ENCODE measurements at places on chromosomes 13 and 19.

DNA sequence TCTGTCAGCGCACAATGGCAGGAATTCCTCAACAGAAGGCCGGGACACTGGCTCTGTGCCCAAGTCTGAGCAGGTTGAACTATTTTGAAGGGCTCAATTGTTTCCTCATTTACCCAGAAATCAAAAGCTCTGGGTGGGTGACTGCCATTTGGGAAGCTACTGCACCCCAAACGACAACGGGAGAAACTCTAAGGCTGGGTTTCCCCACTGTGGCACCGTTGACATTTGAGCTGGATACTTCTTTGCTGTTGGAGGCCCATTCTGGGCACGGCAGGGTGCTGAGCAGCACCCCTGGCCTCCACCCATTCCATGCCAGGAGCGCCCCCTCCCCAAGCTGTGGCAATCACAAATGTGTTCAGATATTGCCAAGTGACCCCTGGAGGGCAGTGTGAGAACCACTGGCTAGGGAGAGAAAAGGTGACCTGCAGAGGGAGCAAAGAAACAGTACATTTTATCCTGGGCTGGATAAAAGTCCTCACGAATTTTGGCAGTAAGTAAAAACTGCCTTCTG, 62.5 kb downstream of the RFX2 start:
- peaks cover 2% of the 10 kb centered on the region for H3K27me3 ChIP-seq
- no peaks in the 10 kb centered on the region for H3K36me3 ChIP-seq
- no peak overlapping the region for H3K27ac ChIP-seq
- no peak overlapping the region for H3K4me3 ChIP-seq
- H3K4me1 ChIP-seq, result peaks cover 12% of the 10 kb centered on the region

DNA sequence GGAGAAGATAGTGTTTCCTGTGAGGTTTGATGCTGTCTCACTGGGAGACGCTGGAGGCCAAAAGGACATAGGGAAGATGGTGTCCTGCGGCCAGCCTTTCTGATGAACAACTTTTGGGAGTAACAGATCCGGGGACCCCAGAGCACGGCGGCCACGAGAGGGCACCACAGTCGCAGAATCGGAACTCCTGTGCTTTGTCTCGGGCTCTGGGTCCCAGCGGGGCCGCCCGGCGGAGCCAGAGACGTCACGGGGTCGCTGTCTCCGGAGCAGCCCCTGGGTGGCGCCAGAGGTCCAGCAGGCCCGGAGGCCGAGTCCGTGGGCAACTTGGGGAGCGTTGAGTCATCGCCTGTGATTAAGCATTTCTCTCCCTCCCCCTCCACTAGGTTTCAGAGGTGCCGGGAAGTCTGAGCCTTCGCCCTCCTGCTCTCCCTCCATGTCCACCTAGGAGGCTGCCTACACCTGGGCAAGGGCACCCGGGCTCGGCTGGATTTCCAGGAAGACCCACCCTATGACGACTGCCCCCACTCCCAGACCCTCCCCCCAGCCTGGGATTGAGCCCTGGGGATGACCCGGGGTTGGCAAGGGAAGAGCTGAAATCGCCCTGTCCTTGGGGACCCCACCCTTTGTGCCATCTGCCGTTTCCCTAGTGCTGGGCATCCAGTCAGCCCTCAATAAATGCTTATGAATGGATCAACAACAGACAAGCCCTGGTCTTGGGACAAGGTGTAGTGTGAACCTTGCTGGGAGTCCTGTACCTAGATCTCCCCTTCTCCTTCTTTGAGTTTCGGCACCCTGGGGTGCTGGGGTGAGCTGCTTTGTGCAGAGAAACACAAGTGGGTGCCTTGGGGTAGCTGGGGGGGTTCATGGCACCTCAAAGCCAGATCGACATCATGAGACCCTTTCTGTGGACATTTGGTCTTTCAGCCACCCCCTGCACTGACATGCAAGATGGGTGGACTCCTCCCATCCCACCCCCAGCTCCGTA, 3.4 kb downstream of the NANOS3 start:
- no peaks in the 10 kb centered on the region for H3K27me3 ChIP-seq
- no peaks in the 10 kb centered on the region for H3K36me3 ChIP-seq
- peaks cover 14% of the 10 kb centered on the region for H3K4me1 ChIP-seq
- peak overlapping the region; percentile 49 for H3K4me3 ChIP-seq
- DNase-seq, result peak; percentile 97

DNA sequence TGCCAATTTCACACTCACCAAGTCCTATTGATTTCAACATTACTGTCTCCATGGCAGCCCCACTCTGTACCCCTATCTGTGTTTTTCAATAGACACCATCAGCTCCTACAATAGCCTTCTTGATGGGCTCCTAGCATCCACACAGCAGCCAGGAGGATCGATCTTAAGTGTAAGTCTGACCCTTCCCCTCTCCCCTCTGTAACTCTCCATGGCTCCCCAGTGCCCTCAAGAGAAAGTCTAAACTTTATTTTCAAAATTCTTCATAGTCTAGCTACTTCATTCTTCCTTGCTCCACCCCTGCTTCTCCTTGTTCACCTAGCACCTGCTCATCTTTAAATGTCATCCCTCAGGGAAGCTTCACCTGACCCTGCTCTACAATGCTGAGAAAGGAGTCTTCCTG, 30.0 kb upstream of the ZNRF4 start:
- no peaks in the 10 kb centered on the region for H3K36me3 ChIP-seq
- no peak for DNase-seq

DNA sequence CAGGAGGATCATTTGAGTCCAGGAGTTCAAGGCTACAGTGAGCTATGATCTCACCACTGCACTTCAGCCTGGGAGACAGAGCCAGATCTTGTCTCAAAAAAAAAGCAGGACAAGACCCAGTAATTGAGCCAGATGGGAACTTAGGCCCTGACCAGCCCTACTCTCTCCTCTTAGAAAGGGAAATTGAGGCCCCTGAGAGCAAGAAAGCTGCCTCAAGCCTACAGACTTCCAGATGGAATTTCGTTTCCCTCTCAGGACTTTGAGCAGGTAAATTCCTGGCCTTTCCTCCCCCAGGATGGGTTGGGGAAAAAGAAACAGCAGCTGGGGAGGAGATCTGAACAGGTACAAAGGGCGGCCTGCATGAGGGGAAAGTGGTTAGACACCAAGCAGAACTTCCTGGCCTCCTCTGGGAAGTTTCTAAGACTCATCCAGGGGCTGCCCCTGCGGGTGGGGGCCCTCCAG, 3.6 kb upstream of the BCL3 start:
- peak overlapping the region; percentile 36 for H3K27ac ChIP-seq
- DNase-seq, result no peak
- H3K36me3 ChIP-seq, result no peaks in the 10 kb centered on the region
- peaks cover 33% of the 10 kb centered on the region for H3K27me3 ChIP-seq
- no peak overlapping the region for H3K4me3 ChIP-seq

GRCh38 chr13:53104136-53104535, 75.5 kb downstream of the OLFM4 start:
- peaks cover 43% of the 10 kb centered on the region for H3K4me1 ChIP-seq
- H3K4me3 ChIP-seq, result peak overlapping the region; percentile 51
- no peak for DNase-seq
- H3K27ac ChIP-seq, result peak overlapping the region; percentile 60
- peaks cover 23% of the 10 kb centered on the region for H3K27me3 ChIP-seq

- H3K4me1 ChIP-seq, result no peaks in the 10 kb centered on the region
- H3K27ac ChIP-seq, result no peak overlapping the region
- peaks cover 19% of the 10 kb centered on the region for H3K27me3 ChIP-seq
Observed at GRCh38 chr19:28823338-28823961, 389.5 kb downstream of the UQCRFS1 start.

GRCh38 chr13:90896002-90896401, 451.5 kb upstream of the MIR17HG start:
- no peak for DNase-seq
- peaks cover 3% of the 10 kb centered on the region for H3K4me1 ChIP-seq
- H3K4me3 ChIP-seq, result no peak overlapping the region
- no peaks in the 10 kb centered on the region for H3K36me3 ChIP-seq

- peak overlapping the region; percentile 95 for H3K4me3 ChIP-seq
- DNase-seq, result no peak
- H3K27me3 ChIP-seq, result no peaks in the 10 kb centered on the region
- peaks cover 4% of the 10 kb centered on the region for H3K4me1 ChIP-seq
- H3K27ac ChIP-seq, result peak overlapping the region; percentile 90
Observed at GRCh38 chr19:36916991-36917390, 859 bp downstream of the ZNF568 start.

GRCh38 chr13:59300355-59301173, 863.2 kb downstream of the DIAPH3 start:
- no peaks in the 10 kb centered on the region for H3K27me3 ChIP-seq
- no peak overlapping the region for H3K27ac ChIP-seq
- no peaks in the 10 kb centered on the region for H3K36me3 ChIP-seq
- H3K4me3 ChIP-seq, result no peak overlapping the region

DNA sequence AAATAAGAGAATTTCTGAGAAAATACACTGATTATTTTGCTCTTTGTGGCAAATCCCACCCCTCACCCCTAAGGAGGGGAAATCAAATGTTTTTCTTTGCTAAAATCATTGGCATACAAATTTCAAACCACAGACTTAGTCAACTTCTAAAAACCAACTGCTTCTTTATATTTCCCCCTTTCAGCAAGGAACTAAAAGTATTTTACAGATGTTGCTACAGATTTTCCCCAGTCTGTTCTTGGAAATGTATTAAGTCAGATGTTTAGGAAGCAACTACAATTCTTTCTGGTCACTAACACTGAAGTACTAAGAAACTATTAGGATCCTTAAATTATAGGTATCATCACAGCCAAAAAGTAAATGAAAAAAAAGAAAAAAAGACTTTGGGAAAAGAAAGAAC, 6.9 kb downstream of the MTMR6 start:
- no peak for DNase-seq
- no peaks in the 10 kb centered on the region for H3K27me3 ChIP-seq
- H3K36me3 ChIP-seq, result peaks cover 4% of the 10 kb centered on the region

DNA sequence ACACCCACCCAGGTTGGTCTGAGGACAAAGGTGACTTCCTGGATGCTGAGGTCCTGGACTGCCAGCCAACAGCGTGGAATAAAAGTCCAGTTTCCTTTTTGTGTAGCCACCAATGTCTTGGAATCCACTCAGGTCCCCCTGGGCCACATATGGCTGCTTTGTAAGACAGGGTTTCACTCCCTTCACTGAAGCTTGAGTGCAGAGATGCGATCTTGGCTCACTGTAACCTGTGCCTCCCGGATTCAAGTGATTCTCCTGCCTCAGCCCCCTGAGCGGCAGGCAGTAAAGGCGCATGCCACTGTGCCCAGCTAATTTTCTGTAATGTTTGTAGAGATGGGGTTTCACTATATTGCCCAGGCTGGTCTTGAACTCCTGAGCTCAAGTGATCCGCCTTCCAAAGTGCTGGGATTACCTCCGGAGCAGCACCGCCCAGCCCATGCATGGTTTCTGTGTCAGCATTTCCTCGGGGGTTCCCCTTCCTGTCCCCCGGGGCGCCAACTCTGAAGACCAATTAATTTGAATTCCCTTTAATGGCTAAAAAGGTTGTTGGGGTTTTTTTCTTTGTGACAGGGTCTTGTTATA, 17.5 kb downstream of the KANK2 start:
- no peaks in the 10 kb centered on the region for H3K4me1 ChIP-seq
- H3K27ac ChIP-seq, result no peak overlapping the region
- H3K4me3 ChIP-seq, result no peak overlapping the region
- H3K27me3 ChIP-seq, result no peaks in the 10 kb centered on the region
- no peak for DNase-seq
- peaks cover 15% of the 10 kb centered on the region for H3K36me3 ChIP-seq

DNA sequence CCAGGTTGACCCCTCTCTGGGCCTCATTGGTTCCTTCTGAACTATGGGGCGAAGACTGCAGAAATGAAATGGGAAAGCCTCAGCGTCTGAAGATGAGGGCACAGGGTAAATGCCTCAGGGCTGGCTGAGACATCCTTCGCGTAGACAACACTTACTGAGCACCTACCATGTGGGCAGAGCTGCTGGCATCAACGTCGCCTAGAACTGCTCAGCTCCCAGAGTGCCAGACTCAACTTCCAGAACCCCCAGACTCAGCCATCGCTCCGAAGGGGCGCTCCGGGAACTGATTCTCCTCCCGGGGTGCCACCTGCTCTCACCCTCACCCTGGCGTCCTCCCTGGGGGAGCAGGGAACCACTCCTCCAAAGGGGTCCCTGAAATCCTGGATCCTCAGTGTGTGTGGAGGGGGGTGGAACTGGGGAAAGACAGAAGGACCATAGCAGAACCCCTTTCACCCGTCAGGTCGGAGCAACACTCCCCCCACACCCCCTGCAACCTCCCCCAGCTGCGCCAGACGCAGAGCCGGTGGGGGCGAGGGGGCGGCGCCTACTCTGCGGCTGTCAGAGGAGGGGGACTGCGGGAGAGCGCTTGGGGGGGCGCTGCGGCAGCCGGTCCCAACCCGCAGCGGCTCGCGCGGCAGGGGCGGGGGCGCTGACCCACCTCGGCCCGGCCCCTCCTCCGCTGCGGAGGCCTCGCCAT, 8.2 kb upstream of the NFIC start:
- peaks cover 5% of the 10 kb centered on the region for H3K4me1 ChIP-seq
- DNase-seq, result no peak
- H3K27ac ChIP-seq, result peak overlapping the region; percentile 18
- H3K4me3 ChIP-seq, result peak overlapping the region; percentile 77

DNA sequence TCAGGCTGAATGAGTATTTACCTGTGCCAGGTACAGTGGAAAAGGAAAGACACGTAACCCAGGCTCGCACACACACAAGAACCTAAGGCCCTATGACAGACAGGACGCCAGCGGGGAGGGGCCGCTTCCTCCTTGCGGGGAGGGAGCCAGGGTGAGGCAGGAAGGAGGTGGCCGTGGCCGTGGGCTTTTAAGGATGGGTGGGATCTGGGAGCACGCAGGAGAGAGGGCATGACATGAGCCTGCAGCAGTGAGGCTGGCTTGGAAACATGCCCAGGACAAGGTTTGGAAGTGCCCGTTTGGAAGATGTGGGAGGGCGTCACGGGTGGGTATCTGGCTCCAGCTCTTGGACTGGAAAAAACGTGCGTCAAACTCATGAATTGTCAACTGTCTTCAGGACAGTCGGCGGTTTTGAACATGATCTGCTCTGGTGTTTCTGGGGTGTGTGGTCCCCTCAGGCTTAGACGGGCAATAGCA, 20.1 kb downstream of the SH3GL1 start:
- no peak for DNase-seq
- no peaks in the 10 kb centered on the region for H3K27me3 ChIP-seq

DNA sequence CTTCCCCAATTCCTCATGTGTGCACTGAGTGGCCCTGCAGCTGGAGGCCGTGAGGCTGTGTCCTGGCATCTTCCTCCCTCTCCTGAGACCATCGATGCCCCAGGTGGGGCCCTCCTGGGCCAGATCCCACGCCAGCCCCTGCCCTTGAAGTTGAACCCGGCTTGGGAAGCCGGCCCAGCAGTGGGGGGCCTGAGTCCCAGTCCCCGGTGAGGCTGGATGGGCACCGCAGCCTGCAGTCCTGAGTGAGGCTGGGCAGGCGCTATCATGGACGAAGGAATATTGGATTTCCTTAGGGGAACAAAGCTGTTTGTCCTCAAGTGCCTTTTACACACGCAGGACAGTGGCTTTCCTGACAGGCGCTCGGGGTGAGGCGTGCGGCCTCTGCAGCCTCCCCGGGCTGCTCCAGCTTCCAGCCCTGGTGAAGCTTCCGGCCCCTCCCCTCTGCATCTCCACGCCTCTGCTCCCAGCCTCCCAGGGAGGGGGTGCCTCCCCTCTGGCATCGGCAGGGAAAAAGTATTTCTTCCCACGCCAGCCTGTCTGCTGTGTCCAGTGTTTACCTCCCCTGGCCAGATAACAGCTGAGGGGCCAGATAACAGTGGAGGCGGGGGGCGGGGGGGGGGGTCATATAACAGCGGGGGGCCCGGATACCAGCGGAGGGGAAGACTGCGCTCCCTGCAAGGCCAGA, 159.5 kb downstream of the KDM4B start:
- no peak overlapping the region for H3K27ac ChIP-seq
- no peak for DNase-seq
- no peaks in the 10 kb centered on the region for H3K36me3 ChIP-seq
- peaks cover 24% of the 10 kb centered on the region for H3K4me1 ChIP-seq
- no peak overlapping the region for H3K4me3 ChIP-seq
- no peaks in the 10 kb centered on the region for H3K27me3 ChIP-seq

- peaks cover 10% of the 10 kb centered on the region for H3K36me3 ChIP-seq
- no peak overlapping the region for H3K27ac ChIP-seq
- peaks cover 17% of the 10 kb centered on the region for H3K4me1 ChIP-seq
Observed at GRCh38 chr19:13781547-13781946, 7.3 kb downstream of the C19orf53 start.

Data from type B pancreatic cell (in vitro differentiated cells).